Natural killer cell (primary cell): ENCODE measurements at places on chromosomes 2 and 18.

- DNase-seq: no peak
Measured at GRCh38 chr2:12493031-12493513, 223.7 kb upstream of the TRIB2 start.

GRCh38 chr2:64213532-64214275, 69.5 kb upstream of the PELI1 start:
- no peak for DNase-seq

DNA sequence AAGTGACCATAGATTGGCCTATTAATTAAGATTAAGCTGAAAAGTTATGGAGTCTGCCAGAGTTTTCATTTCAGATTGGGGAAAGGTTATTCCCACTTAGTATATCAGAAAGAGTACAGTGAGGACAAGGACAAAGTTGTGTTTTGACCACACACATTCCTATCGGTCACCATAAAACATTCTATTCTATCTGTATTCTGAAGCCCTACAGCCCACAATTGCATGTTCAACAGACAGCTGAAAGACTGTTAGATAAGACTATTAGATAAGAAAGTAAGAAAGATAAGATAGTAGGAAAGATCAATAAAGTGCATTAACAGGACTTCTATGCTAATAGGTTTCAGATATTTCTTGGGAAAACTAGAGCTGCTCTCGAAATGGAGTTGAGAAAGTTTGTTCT, 26.7 kb upstream of the ACYP2 start:
- DNase-seq: no peak

DNA sequence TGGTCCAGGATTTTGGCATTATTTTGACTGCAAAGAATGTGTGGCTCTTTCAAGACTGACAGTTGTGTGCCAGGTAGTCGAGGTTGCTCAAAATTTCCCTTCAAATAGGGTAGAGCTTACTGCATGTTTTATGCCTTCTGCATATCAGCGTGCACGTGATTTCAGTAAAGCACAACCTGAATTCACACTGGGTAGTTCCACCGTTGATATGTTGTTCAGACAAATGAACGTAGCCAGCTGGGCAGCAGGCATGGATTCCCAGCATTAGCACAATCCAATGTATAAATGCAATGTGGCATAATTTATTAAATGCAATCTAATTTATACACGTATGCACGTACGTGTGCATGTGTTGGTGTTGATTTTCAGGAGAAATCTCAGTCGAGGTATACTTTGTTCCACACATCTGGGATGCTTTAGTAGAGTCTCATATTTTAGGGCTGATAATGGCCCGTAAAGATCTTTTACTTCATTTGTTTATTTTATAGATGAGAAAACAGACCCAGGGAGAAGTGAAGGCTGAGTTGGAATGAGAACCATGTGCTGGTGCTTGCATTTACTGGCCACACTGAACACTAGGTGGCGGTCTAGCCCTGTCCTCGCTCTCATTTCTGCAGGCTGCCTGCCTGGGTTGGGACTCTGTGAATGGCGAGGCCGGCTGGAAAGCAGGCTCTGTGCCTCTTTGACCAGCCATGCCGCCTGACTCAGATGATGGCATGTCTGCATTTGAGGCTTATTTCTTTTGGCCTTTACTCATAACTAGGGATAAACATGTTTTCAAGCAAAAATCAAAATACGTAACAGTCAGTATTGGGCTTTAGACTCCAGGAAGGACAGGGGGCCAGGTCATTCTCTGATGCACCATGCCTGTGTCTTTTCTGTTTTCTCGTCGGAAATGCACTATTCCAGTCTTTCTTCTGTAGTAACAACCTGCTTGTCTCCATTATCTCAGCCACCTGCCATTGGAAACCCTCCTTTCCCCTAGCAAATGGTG, 120.4 kb downstream of the RNF144A start:
- peak; percentile 30 for DNase-seq
